Head of caudate nucleus (tissue), 42 donors: ENCODE measurements at places on chromosomes 3 and 15.

DNA sequence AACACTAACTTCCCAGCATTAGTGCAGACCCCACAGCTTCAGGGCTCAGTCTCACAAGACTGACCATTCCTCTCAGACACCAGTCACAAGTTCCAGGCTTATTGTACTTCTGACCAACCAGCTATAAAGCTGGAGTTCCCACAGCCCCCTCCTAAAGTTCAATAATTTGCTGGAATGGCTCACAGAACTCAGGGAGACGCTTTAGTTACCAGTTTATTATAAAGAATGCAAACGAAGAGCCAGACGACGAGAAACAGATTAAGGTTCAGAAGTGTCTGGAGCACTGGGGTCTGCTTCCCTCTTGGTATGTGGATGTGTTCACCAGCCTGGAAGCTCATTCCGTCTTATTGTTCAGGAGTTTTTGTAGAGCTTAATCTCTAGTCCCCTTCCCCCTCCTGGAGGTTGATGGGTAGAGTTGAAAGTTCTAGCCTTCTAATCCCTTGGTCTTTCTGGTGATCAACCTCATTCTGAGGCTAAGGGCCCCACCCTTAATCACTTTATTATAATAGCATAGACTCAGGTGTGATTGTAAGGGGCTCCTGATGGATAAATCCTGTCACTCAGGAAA is 4.8 kb upstream of the CSRNP1 start:
- DNase-seq, result no peak

- DNase-seq, result no peak
These were observed 751 bp upstream of the PLA2G4E start for GRCh38 chr15:42021593-42021992.

- no peak for DNase-seq
These were observed 175.7 kb downstream of the TNIK start for GRCh38 chr3:171284308-171285075.

- no peak for DNase-seq
These were observed 33.9 kb downstream of the RPN1 start for GRCh38 chr3:128616516-128617269.

- no peak for DNase-seq
These were observed 97.1 kb downstream of the TMEM212 start for GRCh38 chr3:171940151-171940649.

- peak; percentile 67 for DNase-seq
These were observed 459 bp upstream of the ADCY5 start for GRCh38 chr3:123449102-123449996.

- DNase-seq, result no peak
These were observed 111.4 kb downstream of the DLG1 start for GRCh38 chr3:197186887-197187588.

- DNase-seq, result no peak
These were observed 39.3 kb upstream of the RFTN1 start for GRCh38 chr3:16552757-16553156.

DNA sequence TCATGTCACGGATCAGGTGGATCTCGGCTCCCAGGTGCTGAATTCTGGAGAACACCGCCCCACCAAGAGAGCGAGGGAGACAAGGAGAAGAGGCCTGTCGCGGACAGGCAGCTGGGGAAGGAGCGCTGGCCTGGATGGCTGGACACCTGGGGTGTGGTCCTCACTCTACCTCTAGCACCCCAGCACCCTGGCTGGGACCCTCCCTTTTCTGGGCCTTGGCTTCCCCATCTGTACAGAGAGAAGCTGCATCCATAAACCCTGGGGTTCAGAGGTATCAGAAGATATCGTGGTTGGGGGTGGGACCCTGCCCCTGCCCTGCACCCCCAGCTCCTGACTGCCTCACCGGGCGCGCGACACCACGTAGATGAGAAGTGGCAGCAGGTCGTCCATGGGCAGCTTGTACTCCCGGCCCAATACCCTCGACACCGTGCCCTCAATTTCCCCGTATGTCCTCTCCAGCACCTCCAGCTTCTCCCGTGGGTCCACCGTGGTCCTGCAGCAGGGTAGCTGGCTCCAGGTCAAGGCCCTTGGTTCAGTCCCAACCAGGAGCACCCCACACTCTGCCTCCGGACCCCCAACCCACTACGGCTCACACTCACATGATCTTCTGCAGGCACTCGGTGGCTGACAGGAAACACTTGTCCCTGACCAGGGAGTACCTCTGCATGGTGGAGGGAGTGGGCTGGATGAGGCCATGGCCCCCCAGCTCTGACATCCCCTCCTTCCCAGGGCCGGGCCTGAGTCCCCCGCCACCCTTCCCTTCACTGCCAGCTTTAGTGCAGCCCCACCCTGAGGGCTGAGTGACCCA is 21.7 kb downstream of the ALS2CL start:
- peak; percentile 13 for DNase-seq

DNA sequence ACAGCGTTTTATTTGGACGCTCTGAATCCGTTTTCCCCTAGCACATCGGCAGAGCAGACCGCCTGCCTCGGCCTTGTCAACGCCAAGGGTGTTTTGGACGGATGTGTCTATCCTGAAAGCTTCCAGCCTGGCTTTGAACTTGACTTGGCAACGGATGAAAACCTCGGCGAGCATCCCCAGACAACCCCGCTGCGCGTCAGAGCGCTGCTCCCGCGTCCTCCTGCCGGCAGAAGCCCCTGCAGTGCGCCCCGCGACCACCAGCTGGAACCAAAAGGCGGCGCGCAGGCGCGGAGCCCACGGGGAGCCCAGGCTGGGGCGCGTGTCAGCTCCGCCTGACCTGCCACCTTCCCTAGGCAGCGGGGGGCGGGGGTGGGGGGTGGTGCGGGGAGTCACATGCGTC is 26.2 kb upstream of the ARL8B start:
- no peak for DNase-seq

GRCh38 chr3:32045091-32045915 is 61.1 kb upstream of the GPD1L start:
- DNase-seq, result peak; percentile 55

GRCh38 chr15:74121039-74121438 is 9.3 kb upstream of the ISLR2 start:
- no peak for DNase-seq

DNA sequence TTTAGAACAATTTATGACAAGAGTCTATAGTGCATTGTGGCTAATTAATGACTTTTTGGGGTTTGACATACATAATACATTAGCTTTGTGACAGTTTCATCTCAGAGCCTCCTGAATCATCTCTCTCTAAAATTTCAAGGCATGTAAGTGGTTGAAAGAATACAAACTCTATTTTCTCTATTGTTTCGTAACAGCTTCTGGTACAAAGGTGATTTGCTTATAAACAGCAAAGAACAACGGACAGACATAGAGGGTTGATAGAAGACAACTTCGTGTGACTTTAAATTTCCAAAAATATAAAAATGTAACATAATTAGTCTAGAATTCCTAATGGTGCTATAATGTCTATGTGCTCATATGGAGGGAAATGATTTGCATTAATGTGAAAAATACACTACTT is 21.3 kb downstream of the CNTN3 start:
- no peak for DNase-seq

- no peak for DNase-seq
These were observed 63.7 kb downstream of the ZIC1 start for GRCh38 chr3:147472846-147473245.

GRCh38 chr15:88029696-88030095 is 226.8 kb downstream of the NTRK3 start:
- no peak for DNase-seq

DNA sequence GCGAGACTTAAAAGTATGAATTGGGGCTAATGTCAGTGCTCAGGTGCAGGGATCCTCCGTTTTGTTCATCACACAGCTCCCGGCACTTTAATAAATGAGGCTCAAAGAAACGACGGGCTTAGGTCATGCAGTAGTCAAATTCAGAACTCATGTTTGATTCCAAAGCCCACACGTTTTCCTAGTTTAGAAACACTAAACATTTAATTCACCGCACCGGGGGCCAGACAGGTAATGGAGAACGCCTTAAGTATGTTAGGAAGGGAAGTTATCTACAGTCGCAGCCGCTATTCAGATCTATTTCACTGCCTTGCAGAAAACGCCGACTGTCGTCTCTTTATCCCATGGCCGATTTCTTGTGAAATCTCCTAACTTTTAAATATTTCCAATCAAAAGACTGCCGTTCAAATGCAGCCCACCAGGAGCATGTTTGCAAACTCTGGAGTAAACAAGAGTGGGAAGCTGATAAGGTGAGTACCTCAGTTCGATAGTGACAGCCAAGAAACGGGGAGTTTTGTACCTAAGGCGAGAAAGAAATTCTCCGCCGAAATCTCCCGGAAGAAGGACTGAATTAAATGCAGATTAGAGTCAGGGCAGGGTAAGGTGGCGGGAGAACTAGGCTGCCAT is 569 bp downstream of the HIGD2B start:
- no peak for DNase-seq

- no peak for DNase-seq
These were observed 143.3 kb downstream of the KLF13 start for GRCh38 chr15:31469786-31470525.

GRCh38 chr15:70837476-70837875 is 16.5 kb downstream of the LARP6 start:
- no peak for DNase-seq

- DNase-seq, result no peak
These were observed 34.4 kb upstream of the TNFSF10 start for GRCh38 chr3:172557515-172558220.

- no peak for DNase-seq
These were observed 63.4 kb upstream of the KBTBD8 start for GRCh38 chr3:66934725-66935124.

- DNase-seq, result no peak
These were observed 283.1 kb downstream of the GABRG3 start for GRCh38 chr15:27254055-27254454.

DNA sequence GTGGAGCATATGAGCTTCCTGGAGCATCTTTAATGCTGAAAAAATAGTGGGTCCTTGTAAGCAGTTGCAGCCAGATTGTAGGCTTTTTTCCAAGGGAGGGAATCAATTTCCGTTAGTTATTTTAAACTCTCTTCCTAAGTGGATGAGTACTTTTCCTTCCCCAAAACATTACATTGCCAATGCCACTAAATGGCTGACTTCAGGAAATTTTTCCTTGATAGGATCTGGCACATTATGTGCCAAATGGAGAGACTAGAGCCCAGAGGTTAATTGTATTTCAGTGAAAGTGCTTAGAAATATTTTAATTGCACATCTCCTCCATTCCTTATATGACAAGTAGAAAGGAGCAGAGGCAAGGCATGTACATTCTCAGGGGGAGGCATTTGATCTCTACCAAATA is 83.5 kb downstream of the TNFAIP8L3 start:
- DNase-seq, result no peak

DNA sequence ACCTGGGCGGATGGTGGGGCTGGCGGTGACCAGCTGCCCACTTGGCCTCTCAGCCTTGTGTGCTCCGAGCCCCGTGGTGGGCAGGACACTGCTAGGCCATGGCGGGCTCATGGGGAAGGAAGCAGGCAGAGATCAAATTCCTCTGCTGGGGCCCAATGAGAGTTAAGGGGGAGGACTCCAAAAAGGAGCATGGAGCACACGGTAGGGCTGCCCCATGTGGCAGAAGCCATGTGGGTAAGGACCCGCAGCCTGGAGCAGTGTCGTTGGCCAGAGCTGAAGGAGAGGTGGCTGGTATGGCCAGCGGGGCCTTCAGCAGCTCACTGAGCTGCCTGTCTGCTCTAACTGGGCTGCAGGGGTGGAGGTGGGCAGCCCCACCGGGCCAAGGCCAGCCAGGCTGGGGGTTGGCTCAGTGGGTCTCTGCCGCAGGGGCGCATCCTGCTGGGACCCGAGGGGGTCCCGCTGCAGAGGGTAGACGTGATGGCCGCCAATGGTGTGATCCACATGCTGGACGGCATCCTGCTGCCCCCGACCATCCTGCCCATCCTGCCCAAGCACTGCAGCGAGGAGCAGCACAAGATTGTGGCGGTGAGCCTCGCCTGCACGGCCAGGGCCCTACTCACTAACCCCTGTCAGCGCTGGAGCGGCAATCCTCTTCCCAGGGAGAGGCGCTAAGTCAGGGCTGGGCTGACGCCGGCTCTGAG is 11.3 kb downstream of the STAB1 start:
- DNase-seq, result no peak

- no peak for DNase-seq
These were observed 14.3 kb upstream of the SLC9C1 start for GRCh38 chr3:112308151-112308911.

DNA sequence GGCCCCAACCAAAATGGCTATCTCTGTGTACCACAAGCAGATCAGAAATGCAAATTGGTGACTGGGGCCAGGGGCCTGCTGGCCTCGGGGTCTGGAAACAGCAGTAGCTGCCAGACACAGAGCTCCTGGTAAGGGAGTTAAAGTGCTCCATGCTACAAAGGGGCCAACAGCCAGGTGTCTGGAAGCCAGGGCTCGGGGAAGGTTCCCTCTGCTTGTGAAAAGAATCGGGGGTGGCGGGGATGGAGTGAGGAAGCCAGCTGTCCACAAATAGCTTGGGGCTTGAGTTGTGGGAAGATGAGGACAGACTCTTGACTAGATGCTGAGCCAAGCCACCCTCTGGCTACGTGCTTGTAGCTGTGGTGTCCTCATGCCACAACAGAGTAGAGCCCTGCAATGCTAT is 39.3 kb downstream of the CHRD start:
- DNase-seq, result no peak
